ENCODE measurements at places on chromosomes 16 and 17.

DNA sequence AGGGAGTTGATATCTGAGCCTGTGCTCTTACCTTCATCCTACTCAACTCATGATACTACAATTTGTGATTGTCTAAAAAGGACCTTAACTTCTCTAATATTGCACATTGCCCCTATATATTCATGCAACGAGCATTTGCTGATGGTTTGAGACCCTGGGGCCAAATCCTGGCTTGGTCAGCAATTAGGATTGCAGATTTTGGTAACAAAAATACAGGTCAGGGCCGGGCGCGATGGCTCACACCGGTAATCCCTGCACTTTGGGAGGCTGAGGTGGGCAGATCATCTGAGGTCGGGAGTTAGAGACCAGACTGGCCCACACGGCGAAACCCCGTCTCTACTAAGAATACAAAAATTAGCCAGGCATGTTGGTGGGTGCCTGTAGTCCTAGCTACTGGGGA lies 35.4 kb upstream of the HAPSTR1 start:
- DNase-seq = no peak

DNA sequence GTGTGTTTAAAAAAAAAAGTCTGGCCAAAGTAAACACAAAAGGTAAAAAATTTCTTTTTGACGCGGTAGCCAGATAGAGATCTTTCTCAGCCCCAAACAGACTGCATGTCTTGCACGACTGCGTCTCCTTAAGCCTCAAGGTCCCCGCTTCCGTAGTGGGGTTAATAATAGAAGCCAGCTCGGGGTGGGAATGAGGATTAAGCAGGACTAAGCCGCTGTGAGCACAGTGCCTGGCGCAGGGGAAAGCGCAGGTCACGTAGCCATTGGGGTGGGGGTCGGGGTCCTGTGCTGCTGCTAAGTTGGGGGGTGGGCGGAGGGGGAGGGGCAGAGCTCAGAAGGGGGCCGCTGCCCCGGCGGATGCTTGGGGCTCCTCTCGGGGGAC lies 521 bp downstream of the GGA2 start:
- no peak for DNase-seq

- no peak for DNase-seq
These were observed 3.6 kb downstream of the LSM12 start for GRCh38 chr17:44062871-44063270.

GRCh38 chr16:16148755-16149154 lies 74.5 kb downstream of the ABCC6 start:
- DNase-seq = no peak

GRCh38 chr17:30041551-30041950 lies 75.1 kb upstream of the NSRP1 start:
- no peak for DNase-seq

DNA sequence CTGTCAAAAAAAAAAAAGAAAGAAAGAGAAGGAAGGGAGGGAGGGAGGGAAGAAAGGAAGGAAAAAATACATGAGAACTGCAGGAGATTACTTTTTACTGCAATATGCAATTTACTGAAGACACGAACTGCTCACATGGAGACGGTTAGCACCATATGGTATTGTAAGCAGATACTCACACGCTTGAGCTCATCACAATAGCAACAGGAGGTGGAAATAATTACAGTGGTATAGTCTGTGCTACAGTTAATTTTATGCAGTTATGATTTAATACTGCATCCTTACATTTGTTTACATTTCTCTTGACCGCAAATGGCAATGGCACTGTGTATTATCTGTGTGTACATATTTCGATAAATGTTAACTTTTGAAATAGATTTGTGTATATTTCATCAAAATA lies 21.4 kb upstream of the SLC46A1 start:
- no peak for DNase-seq

- DNase-seq = no peak
These were observed 4.1 kb downstream of the CCL4L2 start for GRCh38 chr17:36214918-36215317.

DNA sequence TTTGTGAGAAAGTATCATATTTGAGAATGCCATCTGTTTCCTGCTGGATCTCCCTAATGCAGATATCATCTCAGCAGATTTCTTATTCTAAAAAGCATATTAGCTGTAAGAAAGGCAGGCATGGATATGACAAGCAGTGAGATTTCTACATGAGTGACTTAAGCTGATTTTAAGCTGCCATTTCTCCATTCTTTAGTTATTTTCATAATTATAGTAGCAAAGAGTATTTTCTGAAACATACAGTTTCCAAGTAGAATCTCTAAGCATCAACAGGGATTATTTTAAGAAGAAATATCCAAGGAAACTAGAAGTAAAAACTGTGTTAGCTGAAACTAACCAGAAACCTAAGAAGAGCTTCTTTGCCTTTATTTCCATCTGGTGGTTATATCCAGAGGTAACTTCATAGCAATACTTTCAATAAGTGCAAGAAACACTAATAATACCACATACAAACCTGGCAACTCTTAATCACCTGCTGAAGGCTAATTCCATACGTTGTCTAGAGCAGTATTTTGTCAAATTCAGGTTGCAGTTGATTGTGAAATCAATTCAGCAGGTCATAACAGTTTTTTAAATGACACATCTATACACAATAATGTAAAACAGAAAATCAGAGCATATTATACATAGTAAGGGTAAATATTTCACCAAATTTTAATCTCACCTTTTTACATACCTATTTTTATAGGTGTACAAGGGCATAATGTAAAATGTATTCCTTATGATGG lies 42.2 kb downstream of the CFDP1 start:
- no peak for DNase-seq

DNA sequence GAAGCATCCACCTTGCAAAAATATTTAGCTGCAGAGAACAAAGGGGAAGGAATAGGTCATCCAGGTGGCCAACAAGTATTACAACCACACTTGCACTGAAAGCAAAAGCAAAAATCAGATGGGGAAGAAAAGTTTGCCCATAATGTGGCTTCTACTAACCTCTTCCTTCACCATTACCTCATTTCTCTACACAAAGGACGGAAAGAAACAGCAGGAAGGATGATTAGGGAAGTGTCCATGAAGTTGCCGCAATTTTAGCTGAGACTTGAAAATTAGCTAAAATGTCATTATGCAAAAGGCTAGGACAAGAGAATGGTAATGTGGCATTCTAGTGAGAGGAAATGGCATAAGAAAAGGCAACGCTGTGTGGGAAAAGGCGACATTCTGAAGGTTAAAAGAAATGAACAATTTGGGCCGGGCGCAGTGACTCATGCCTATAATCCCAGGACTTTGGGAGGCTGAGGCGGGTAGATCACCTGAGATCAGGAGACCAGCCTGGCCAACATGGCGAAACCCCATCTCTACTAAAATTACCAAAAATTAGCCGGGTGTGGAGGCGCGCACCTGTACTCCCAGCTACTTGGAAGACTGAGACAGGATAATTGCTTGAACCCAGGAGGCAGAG lies 13.7 kb downstream of the KANSL1 start:
- DNase-seq = no peak

Measured in activated T-cell treated with anti-CD3 and anti-CD28 coated beads for 48 hours (primary cell).